GM20000 (cell line): ENCODE measurements at places on chromosomes 13 and 19.
A peak's percentile ranks its signal among the peaks of the same experiment; 100 is the strongest.

GRCh38 chr19:18833141-18833476, 1.4 kb downstream of the UPF1 start:
- DNase-seq = no peak

- DNase-seq = no peak
These were observed 559.0 kb downstream of the FGF9 start for GRCh38 chr13:22229916-22230315.

GRCh38 chr19:30037835-30038234, 95.8 kb downstream of the URI1 start:
- no peak for DNase-seq

DNA sequence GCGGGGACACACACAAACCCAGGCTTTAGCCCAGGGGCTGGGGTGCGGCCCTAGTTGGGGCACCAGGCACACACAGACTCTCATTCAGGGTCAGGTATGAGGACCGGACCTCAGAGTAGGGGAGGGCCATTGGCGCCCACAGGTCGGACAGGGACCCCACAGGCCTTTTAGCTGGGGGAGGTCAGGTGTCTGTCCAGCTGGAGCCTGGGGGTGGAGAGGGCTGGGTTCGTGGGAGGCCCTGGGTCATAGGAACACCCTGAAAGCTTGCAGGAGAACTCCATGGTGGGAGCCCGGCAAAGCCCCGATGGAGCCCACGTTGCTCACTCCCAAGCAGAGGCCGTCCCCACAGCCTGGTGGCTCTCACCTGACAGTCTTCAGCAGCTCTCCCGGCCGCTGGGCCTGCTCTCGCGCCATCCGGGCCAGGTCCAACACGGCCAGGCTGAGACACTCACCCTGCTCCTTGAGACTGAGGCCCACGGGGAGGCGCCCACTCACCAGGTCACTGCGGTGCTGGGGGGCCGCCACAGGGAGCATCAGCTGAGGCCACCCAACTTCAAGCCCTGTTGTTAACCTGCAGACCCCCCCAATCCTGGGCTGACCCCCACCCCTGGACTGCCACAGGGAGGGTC, 5.0 kb downstream of the JAK3 start:
- DNase-seq = no peak

- DNase-seq = peak; percentile 55
These were observed 16.5 kb downstream of the NFIX start for GRCh38 chr19:13011653-13012389.

- no peak for DNase-seq
These were observed 28.8 kb downstream of the FOXO1 start for GRCh38 chr13:40637643-40638042.

DNA sequence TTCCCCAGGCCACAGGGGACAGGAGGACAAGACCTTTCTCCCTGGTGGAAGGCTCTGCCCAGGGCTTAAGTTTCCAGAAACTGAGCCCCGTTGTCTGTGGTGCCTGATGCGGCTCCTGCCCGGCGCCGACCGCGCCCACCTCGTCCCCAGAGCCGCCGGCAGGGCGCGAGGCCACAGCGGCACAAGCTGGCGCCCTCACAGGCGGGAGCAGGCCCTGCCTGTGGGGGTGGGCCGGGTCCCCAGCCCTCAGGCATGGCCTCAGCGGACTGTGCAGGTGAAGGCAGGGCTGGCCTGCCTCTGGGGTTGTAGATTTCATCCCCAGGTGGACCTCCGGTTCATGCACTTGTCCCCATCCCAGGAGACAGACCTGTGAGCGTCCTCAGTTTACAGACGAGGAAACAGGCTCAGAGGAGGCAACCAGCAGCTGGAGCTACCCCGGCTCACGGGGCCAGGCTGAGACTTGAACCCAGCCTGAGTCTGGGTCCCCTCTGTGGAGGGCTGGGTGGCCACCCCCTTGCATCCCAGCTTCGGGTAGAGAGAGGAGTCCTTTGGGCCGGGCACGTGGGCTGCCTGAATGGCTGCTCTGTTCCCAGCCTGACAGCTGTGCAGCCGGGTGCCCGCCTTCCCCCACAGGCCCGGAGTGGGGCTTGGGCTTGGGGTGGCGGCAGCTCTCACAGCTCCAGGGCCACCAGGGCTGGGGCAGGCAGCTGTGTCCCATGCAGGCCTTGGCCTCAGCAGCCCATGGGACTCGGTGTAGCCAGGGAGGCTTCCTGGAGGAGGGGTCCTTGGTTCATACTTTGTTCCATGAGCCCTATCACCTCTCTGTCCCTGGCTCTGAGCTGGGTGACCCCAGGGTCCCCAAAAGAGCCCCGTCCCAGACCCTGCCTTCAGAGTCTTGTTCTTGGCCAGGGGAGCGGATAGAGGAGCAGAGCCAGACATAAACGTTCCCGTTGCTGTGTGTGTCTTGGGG, 26.8 kb downstream of the PIAS4 start:
- no peak for DNase-seq

DNA sequence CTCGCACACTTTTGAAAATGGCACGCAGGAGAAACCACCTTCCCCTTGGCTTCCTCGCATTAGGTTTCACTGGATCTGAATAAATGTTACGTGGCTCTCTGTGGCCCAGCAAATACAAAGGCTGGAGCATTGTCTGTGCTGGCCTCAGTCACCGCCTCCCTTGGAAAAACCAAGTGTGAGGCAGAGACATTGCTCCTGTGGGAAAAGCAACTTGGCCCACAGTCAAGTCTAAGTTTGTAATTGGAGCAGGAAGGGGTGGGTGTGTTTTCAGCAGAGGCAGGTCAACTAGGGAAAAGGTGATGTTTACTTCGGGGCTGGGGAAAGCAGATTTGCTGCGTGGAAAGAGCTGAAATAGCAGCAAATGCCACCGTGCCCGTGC, 101.6 kb downstream of the IRS2 start:
- DNase-seq = no peak

DNA sequence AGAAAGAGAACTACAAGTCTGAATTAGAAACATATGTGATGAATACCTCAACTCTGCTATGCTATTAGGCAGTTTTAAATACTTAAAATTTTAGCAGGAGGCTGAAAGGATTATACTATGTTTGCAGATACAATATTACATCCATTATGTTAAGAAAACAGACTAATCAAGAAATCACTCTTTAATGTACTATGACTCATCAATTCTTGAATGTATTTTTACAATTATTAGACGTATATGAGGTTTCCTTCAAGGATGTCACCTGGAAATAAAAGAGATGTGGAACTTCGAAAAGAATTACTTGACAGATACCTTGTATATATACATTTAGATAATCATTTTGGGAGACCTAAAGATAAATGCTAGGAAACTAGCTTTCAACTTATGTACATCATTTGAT, 835.6 kb upstream of the MIR17HG start:
- DNase-seq = no peak

DNA sequence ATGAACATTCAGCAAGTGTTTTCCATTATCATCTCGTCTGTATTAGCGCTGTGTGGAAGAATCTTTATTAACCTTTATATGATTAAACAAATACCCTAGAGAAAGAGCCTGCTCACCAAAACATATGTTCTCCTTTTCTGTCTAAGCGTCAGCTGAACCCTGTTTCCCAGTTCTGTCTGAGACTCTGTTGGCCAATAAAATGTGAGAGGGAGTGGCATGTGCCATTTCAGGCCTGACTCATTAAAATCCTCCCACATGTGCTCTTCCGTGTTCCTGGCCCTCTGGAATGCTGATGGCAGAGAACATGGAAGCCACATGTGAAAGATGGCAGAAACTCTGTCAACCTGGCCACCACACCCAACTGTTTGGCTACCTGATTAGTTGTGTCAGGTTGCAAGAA, 181.9 kb upstream of the EDNRB start:
- no peak for DNase-seq

- no peak for DNase-seq
These were observed 16.0 kb upstream of the CLN5 start for GRCh38 chr13:76975863-76976262.

GRCh38 chr13:53042877-53043276, 14.3 kb downstream of the OLFM4 start:
- DNase-seq = no peak

GRCh38 chr19:1181606-1182005, 7.5 kb upstream of the SBNO2 start:
- no peak for DNase-seq

GRCh38 chr13:42992764-42993122, 702 bp upstream of the EPSTI1 start:
- DNase-seq = no peak

GRCh38 chr13:28373810-28374209, 121.1 kb downstream of the FLT1 start:
- DNase-seq = no peak

GRCh38 chr13:66716538-66716937, 513.6 kb downstream of the PCDH9 start:
- DNase-seq = no peak

- DNase-seq = no peak
These were observed 13.1 kb downstream of the LRCH1 start for GRCh38 chr13:46565808-46566750.

GRCh38 chr19:39106194-39106593, 19.4 kb upstream of the PAK4 start:
- DNase-seq = no peak

GRCh38 chr13:41675306-41675705, 218.0 kb downstream of the RGCC start:
- no peak for DNase-seq

DNA sequence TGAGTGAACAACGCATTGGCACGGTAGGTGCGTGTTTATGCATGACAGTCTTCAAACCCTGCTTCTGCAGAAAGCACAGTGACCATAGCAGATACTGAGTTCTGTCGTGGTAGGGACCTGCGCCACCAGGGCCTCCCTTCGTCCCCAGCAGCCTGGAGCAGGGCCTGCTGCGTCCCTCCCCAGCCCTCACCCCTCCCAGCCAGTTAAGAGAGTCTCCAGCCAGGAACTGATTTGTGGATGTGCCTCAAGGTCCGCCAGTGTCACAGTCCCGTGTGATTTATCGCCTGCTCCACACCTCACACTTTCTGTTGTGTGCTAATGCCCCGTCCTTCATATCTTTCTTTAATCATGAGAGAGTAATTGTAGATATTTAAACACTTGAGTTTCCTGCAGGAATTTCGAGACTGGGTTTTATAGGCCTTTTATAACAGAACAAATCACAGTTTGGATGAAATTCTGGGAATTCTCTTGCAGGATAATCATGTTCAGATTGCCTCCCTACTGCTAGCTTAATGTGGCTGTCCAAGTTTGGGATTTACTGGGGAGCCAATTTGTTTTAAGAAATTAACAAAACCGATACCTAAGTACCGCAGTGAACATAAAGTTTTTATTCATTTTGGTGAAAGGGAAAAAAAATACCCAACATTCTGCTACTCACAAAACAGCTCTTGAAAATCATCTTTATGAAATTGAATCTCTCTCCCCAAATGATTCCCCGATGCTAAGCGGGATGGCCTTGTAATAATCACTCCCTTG, 438.6 kb downstream of the TSHZ3 start:
- DNase-seq = no peak

DNA sequence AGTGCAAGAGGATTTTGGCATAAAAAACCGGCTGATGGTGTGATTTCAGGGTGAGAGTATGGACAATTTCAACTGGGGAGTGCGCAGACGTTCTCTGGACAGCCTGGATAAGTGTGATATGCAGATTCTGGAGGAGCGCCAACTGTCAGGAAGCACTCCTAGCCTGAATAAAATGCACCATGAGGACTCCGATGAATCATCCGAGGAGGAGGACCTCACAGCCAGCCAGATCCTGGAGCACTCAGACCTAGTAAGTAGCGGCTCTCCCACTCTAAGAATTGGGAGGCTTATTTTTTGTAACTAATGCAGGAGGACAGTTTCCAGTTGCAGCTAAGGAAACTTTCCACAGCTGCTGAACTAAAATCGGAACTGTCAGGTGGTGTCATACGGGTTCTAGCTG, 53.6 kb downstream of the ZAR1L start:
- no peak for DNase-seq

DNA sequence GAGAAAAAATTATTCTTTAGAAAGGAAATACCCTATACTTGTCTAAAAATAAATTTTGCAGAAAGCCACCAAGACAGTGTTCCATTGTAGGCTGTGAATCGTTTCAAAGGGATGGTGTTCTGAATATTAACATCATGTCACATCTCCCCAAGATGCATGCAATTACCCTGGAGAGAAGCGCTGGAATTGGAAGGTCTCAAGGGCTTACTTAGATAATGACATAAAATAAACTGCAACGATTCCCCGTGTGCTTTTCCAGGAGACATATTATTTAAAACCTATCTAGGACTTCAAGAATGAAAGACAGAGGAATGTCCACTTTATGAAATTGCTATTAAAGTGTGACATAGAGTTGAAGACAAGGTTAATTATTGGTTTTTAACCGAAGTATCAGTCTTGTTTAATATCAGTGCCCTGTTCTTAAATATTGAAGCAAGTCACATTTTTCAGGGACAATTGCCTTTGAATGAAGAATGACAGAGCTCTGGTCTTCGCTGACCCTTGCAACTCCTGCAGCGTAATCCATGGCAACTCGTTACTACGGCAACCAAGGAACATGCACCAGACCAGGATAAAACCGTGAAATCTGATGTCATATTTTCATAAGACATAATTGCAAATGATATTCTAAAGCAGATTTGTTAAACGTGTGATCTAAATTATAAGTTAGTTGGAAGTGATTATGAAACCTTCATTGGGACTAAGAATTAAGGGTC, 91.7 kb downstream of the EFNB2 start:
- no peak for DNase-seq

DNA sequence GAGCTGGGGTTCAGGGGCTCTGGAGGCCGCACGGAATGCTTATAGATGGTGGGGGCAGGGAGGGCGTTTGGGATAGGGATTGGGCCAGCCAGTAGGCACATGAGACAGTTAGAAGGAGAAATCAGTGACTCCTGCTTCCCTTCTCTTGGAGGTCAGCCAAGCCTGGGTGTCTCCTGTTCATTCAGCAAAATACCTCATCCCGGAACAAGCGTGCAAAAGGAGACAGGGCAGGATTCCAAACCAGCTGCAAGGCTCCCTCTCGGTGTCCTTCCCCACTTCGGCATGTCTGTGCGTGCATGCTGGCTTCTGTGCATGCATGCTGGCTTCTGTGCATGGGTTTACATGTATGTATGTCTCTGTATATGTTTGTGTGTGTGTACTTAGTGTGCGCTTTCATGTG, 37.3 kb upstream of the PEPD start:
- DNase-seq = no peak

GRCh38 chr19:56117889-56118288, 3.2 kb downstream of the ZNF787 start:
- no peak for DNase-seq

- no peak for DNase-seq
These were observed 17.0 kb upstream of the PRR20A start for GRCh38 chr13:57123681-57124080.

DNA sequence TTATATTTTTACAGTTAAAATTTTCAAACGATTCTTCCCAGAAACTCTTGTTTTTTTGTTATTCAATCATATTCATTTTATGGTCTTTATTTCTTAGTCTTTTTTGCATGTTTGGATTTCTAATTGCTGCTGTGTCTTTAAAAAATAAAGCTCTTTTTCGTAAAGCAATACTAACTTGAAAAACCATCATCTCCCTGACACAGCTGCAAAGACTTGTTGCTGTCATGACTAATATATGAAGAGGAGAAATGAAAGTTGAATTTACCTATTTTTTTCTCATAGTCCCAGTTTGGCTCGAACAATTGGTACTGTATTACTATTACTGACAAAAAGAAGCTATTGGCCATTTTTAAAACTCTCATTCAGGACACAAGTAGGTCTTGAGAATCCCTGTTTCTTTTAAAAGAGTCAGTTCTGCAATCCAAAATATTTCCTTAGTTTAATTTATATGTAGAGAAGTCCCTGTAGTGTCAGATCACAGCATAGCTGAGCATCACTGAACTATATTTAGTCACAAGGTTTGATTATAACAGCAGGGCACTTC, 12.1 kb upstream of the SPART start:
- no peak for DNase-seq
